Right ventricle myocardium superior (tissue), 1 donor: ENCODE measurements at places on chromosomes 2 and 18. TPM values are rescaled to one million over a fixed set of nuclear protein-coding genes. Genes with fewer than 3 reads are reported as not detected.

The MAP2 gene
- total RNA-seq, result 2.8 TPM

The PECR gene
- 6.0 TPM for total RNA-seq

The DNAJC5G gene
- total RNA-seq, result 2.3 TPM

The HOXD11 gene
- total RNA-seq, result not detected

The SMAD2 gene
- 68.1 TPM for total RNA-seq

The PRSS56 gene
- total RNA-seq, result 0.19 TPM

The CXCR2 gene
- 0.89 TPM for total RNA-seq

The RFX8 gene
- total RNA-seq, result not detected

The C2orf66 gene
- not detected for total RNA-seq

GRCh38 chr2:238582159-238582558 is 155.4 kb downstream of the ASB1 start:
- no peak for DNase-seq

GRCh38 chr2:201959626-201960025 is 74.0 kb upstream of the FZD7 start:
- no peak for DNase-seq

DNA sequence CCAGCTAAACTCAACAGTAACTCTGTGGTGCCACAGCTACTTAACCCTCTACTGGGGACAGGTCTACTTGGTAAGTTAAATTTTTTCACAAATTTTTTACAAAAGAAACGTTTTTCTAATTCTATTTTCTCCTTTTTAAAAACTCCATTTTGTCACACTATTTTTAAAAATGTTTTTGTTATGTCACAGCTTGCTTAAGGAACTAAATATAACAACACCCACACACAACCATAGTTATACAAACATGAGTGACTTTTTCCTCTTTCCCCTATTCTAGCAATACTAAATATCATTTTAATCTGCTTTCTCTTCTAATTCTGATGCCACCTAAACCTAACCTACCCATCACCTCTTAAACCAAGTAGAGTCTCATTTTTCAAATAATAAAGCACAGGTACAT is 160.5 kb upstream of the EPC2 start:
- DNase-seq, result no peak

DNA sequence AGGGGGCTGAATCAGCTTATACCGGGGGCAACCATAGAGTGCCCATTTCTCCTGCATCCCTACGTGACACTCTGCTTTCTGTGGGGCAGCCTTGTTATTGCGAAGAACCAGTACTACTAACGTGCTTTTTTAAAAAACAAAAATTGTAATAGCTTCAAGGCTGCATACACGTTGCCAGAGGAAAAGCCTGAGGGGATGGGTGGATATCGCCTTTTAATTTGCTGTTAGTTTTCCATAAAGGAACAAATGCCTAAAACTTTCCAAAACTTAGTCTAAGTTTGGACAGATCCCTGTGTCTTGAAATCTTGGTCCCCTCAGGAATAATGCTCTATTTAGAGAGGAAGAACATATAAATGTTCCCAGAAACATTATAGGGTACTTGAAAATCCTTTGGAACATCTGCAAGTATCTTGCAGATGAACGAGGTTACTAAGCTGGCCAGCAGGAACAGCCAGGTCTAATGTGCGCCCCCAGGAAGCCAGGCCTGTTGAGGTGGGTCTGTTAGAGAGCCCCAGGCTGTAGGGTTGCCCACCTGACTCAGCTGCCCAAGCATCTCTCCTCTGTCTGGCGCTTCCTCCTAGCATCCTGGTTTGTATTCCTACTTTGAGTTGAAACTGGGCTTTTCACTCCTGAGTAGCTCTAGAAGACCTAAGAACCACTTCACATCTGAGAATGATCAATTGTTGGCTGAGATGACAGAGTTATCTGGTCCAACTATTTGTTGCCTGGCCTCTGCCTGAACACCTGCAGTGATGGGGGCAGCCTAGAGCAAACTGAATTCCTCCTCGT is 96.9 kb downstream of the TGOLN2 start:
- DNase-seq, result no peak

GRCh38 chr2:102235491-102235890 is 48.7 kb downstream of the IL1RL2 start:
- no peak for DNase-seq

- no peak for DNase-seq
These were observed 17.0 kb downstream of the RTN4 start for GRCh38 chr2:55033076-55033742.

DNA sequence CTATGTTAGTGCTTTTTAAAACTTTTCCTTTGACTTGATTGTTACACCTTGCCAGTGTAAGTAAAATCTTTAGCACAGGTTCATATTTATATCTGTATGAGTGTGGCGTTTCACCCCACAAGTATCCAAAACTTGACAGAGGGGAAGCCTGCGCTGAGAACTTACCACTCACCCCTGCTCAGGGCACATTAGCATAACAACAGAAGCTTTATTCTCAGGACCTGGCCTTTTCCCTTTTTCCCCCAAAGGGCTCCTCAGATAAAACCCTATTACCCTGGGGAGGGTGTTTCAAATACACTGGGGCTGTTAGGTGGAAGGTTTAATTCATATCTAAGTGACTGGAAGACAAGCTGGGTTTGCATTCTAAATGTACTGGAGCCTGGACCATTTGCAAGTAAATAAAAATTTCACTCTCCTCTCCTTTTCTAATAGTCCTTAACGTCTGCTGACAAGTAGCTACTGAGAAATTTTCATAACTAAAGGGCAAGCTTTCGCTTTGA is 276.6 kb downstream of the RNF152 start:
- no peak for DNase-seq

DNA sequence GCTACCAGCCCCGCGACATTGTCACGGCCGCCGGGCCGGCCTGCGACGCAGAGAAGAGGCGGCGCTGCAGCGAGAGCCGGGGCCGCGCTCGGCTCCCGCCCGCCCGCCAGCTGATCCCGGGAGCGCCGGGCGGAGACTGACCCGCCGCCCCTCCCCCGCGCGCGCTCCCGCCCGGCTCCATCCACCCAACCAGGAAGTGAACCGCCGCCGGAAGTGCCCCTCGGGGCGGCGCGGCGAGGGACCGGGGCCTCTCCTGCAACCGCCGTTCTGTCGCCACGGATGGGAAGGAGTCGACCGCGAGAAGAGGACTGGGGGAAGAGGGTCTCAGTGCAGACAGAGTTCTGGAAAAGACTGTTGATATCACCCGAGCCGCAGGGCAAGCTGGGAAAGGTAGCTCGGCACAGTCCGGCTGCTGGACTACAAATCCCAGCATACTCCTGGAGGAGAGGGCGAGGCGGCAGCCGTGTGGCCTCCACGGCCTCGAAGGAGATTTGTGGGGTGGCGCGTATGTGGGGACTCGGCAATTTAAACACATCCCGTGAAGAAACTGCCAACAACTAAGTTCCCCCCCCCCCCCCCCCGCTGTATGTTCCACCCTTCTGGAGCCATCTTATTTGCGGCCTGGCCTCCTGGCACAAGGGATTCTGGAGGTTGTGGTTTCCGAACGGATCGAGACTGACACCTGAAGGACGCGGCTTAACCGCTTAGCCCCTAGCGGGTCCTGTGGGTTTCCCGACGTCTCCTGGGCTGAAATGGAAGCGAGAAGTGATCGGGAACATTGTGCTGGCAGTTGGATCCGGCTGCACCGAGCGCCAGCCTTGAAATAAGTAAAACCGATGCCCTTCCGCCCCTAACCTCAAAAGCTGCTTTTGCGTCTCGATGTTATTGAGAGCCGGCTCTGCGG is at the start of gene AAK1:
Gene AAK1, minus strand, starts transcription at position 138 of the 904 bp plus-strand sequence. CDS start 699 bp downstream, outside the sequence.
- DNase-seq, result peak; percentile 95

- DNase-seq, result no peak
These were observed 157.0 kb downstream of the NYAP2 start for GRCh38 chr2:225556461-225556860.

GRCh38 chr2:148362144-148362796 is 282.3 kb upstream of the EPC2 start:
- DNase-seq, result no peak

DNA sequence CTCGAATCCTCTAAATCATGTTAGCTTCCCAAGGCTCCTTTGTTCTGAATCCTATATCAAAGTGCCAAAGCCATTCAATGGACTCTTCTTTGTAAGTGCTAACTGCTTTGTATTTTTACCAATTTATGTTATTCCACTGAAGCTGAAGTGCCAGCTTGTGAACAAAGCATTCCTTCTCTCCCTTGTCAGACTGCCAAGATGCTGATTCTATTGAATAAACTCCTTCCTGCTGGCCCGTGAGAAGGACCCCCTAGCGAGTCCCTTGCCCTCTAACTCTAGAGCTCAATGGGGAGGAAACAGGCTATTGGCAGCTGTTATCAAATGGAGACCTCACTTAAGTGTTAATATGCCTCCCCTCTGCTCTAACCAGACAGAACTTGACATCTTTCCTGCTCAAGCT is 1097.9 kb upstream of the CNTNAP5 start:
- DNase-seq, result no peak

DNA sequence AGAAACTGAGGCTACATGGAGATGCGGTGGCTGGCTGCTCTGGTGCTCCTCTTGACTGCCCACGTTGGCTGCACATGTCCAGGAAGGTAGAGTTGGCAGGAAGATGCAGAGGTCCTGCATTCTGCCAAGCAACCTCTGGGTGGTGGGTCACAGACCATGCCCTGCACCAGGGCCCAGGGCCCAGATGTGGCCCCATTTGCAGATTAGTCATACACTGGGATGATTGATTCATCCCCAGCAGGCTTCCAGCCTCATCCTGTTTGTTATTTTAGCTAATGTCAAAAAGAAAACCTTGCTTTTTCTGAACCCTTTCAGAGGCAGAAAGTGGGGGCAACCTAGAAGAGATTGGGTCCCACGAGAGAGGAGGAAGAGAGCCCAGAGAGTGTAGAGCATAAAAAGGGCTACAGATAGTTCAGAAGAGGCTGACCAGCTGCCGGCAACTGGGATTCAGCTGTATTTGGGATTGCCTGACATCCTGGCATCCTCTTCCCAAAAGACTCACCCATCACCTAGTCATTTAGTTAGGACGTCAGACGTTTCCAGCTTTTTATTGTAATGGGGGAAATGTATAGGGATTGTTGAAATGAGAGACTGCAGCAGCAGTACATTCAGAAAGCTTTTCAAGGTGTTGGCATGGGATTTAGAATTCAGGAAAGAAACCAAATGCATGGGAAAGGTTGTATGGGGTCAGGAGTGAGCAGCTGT is 101.9 kb downstream of the CTIF start:
- DNase-seq, result no peak

- DNase-seq, result no peak
These were observed 20.4 kb upstream of the ZNF397 start for GRCh38 chr18:35220424-35220823.

GRCh38 chr2:241020201-241020600 is 21.8 kb downstream of the SNED1 start:
- DNase-seq, result no peak
